RKO (cell line): ENCODE measurements at places on chromosomes 13 and 19.

DNA sequence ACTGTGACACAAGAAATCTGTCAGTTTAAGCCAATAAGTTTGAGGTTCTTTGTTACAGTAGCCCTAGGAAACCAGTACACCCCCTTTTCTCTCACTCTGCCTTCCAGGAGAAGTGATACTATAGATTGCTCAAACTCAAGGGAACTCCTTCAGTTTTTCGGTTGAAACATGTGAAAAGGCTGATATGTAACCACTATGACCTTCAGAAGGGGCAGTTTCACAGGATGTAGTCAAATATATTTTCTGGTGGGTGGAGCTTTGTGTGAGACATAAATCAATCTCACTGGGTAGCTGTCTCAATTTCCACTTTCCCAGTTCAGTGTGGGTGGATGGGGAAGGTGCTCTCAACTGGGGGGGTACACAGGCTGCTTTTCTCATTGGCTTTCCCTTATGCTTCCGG is 41.7 kb downstream of the HTR2A start:
- no peak for DNase-seq

DNA sequence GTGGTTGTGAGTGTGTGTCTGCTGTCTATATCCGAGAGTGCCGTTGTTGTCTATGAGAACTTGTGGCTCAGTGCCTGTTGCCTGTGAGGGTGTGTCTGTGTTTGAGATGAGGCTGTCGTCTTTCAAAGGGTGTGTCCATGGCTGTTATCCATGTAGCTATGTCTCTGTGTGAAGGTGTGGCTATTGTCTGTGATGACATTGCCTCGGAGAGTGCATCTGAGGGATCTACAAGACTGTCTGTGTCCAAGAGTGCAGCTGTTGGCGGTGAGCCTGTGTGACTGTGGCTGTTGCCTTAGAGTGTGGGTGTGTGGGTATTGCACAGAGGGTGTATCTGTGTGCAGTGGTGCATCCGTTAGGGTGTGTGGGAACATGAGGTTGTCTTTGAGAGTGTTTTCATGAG is 4.9 kb downstream of the NUMBL start:
- DNase-seq = no peak

DNA sequence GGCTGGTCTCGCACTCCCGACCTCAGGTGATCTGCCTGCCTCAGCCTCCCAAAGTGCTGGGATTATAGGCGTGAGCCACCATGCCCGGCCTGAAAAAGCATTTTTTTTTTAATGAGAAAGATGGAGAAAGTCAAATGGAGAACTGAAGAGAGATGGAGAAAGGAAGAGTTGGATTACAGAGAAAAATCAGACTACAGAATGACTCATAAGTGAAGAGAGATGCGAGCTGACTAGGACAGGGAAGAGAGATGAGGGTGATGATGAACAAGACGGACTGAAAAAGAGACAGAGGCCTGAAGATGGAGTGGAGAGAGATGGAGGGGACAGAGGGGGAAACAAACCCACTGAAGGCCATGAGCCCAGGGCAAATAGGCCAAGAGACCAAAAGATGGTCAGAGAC is 1.5 kb downstream of the DHX34 start:
- DNase-seq = peak; percentile 38

- DNase-seq = peak; percentile 2
Observed at GRCh38 chr13:89279374-89279773, 1608.2 kb downstream of the SLITRK5 start.

- peak; percentile 30 for DNase-seq
Observed at GRCh38 chr13:76667551-76667950, 218.7 kb downstream of the KCTD12 start.

DNA sequence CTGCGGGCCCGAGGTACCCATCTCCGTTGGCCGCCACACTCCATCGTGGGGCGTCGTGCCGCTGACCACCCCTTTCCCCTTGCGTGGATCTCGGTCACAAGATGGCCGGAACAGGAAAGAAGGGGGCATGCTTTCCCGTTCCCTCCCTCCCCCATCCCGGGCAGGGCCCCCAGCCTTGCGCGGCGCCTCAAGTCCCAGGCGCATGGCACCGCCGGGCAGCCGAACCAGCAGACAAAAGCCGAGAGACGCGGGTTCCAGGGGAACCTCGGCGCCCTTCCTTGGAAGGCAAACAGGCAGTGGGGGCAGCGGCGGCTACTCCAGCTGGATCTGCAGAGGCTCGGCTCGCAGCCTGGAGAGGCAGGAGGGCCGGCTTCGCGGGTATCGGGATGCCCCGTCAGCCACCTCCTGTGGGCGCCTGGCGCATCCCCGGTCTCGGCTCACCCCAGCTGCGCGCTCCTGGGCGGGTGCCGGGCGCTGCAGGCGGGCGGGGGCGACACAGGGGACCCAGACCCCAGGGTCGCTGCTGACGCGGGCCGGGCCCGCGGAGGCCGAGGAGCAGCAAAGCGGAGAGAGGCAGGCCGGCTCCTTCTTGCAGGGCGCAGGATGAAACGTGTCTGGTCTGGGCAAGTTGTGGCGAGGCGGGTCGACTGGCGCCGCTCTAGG is 439 bp downstream of the DZIP1 start:
- DNase-seq = no peak

DNA sequence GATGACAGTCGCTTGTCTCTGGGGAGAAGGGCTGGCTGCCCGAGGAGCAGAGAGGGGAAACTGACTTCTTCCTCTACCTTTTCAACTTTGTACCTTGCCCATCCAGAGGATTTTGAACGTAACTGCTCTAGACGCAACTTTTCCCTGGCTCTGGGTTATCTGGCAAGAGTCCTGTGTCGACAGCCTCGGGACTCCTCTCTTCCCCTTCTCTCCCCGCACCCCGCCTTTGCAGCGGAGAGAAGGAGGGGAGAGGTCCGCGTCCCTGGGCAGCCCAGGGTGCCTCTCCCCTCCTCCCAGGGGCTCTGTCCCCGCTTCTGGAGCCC is 574 bp downstream of the SH3GL1 start:
- DNase-seq = peak; percentile 24

DNA sequence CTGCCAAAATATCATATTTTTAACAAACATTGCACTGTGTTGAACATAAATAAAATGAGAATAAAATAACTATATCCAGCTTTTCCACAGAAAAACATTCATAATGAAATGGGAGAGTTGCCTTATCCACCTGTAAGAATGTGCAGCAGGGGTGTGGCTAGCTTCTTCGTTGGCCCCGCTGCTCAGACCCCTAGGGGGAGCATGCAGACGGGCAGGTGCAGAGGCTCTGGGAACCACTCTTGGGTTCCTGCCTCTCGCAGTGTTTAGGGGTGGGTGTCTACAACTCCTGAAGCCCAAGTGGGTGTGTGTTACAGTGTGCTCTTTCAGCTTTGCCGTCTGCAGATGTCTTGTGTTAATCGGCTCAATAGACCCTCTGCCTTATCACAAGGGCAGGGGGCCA is 121.7 kb downstream of the SLITRK5 start:
- no peak for DNase-seq

- DNase-seq = no peak
Observed at GRCh38 chr19:41941410-41942202, 13.4 kb upstream of the ERFL start.

- no peak for DNase-seq
Observed at GRCh38 chr19:4376028-4376670, 24.2 kb downstream of the SH3GL1 start.

DNA sequence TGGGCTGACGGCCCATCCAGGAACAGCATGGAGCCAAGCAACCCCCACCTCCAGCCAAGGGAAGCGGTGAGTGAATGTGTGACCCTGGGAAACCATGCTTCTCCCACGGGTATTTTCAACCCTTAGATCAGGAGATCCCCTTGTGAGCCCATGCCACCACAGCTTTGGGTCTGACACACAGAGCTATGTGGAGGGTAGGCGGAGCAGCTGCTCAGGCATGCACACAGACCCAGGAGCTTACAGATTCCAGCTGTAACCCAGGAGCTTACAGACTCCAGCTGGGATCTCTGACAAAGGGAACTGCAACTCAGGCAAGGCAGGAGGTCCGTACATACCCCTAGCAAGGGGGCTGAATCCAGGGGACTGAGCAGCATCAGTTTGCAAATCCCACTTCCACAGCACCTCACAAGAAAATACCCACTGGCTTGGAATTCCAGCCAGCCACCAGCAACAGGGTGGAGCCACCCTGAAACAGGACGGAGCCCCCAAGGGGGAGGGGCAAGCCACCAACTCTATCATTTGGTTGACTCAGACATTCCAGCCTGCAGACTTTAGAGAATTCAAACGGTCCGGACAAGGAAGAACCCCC is 40.8 kb upstream of the RFXAP start:
- no peak for DNase-seq

GRCh38 chr13:29369060-29369743 is 226.3 kb downstream of the SLC7A1 start:
- peak; percentile 53 for DNase-seq

GRCh38 chr13:113548171-113548641 is 36.3 kb upstream of the TFDP1 start:
- DNase-seq = no peak

GRCh38 chr13:104831831-104832230 is 1703.6 kb downstream of the EFNB2 start:
- no peak for DNase-seq
